ENCODE measurements at places on chromosomes 2 and 18.

- no peak for DNase-seq
Measured at GRCh38 chr18:58268849-58269248, 224.8 kb downstream of the NEDD4L start.

- DNase-seq, result peak; percentile 74
Measured at GRCh38 chr2:120675460-120676130, 60.1 kb upstream of the GLI2 start.

DNA sequence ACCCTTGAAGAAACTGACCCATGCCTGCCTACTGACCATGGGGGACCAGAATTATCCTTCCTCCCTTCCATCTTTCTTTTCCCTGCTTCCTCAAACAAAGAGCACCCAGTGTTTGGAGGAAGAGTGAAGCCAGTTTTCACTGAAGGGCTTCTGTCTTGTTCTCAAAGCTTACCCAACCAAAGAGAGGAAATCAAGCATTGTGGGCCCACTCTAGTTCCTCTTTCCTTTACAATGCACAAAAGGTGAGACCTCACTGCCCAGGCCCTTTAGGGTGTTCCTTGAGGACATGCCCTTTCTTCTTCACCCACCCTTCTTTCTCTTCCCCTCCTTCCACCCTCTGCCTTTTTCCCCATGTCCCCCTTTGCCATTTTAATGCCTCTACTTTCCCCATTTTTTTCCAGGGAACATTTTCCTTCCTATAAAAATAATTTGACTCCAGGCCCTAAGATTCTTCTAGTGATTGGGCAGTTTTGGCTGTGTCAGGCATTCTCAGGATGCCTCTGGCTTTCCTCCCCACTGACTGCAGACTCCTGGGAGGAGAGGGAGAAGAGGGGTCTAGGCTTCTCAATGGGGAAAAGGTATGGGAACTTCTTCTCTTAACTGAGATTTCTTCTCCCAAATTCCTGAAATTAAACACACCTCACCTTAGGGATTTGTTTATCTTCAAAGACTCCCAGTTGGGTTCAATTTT lies 126.6 kb upstream of the RMDN2 start:
- DNase-seq, result no peak

DNA sequence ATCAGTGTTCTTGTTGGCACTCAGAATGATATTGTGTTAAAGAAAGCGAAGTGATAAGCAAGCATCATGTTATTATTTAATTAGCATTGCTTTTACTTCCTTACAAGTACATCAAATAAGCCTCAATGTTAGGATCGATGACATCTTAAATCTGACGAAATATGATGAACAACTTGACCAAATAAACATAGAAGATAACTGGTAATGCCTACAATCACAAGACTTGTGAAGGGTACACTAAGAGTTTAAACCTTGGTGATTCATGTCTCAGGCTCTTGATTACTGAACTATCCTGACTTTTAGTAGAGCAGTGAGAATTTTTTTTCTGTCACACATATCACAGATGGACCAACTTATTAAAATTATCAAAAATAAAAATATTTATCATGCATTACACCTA lies 500.8 kb upstream of the ZEB2 start:
- no peak for DNase-seq

DNA sequence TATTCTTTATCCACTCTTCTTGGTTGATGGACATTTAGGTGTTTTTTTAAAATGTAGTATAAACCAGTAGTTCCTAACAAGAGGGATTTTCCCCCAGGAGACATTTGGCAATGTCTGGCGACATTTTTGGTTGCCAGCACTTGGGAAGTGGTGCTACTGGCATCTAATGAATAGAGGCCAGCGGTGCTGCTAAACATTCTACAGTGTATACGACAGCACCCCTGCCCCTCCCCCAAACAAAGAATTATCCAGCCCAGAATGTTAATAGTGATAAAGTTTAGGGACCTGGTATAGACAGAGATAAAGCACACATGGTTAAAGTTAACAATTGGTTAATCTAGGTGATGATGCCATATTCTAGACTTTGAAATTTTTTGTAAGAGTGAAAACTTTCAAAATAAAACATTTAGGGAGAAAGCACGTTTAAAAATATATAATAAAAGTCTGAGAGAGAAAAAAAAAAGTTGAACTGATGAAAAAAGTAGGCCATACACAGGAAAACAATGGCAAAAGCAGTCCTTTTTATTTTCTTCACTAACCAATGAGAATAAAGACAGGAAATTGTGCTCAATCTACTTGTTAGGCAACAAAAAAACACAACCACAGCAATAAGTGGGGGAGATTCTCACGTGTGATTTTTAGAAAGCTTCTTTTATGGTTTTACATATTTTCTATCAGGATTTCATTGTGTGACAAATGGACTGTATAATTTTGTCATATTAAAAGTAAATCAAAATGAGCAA lies 14.8 kb downstream of the FBXO48 start:
- no peak for DNase-seq

DNA sequence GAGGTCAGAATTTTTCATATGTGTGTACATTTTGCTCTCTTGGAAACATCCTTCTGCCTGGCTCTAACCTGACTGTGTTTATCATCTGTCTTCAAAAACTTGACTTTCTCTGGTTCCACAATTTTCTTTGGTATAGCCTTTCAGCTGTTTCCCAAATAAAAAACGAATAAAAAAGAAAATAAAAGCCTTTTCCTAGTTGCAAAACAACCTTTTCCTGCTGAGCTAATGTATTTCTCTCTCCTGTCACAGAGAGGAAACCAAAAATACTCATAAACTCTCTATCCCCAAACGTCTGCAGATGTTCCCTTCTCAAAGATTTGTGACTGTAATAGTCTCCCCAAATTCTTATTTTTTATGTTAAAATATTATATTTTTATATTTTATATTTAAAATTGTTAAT lies 505.3 kb upstream of the SLC39A10 start:
- DNase-seq, result no peak

- no peak for DNase-seq
Measured at GRCh38 chr2:33528441-33528950, 52.0 kb downstream of the RASGRP3 start.

GRCh38 chr2:146323564-146323963 lies 1521.3 kb upstream of the ACVR2A start:
- no peak for DNase-seq

DNA sequence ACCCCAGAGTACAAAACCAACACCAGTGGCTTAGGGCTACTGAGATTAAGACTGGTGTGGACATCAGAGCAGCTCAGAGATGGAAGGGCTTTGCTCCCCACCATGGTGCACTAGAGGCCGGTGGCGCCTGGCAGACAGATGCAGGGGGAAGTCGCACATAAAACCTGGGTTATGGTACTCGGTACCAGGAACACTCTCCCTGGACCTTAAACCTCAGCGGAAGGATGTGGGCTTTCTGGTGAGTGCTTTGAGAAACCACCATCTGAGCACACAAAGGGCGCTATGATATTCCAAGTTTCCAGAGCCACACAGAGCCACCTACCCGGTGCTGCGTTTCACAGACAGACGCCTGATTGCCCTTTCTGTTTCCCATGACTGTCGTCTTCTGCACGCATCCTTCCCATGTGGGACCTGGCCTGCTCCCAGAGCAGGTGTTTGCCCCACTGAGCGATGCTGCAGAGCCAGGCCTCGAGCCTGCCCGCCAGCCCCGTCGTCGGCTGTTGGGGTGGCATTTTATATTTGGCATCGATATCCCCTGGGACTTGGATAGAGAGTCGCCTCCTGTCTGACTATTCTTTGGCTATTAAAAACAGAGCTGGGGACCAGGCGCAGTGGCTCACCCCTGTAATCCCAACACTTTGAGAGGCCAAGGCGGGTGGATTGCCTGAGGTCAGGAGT lies 89.5 kb upstream of the ODC1 start:
- no peak for DNase-seq

DNA sequence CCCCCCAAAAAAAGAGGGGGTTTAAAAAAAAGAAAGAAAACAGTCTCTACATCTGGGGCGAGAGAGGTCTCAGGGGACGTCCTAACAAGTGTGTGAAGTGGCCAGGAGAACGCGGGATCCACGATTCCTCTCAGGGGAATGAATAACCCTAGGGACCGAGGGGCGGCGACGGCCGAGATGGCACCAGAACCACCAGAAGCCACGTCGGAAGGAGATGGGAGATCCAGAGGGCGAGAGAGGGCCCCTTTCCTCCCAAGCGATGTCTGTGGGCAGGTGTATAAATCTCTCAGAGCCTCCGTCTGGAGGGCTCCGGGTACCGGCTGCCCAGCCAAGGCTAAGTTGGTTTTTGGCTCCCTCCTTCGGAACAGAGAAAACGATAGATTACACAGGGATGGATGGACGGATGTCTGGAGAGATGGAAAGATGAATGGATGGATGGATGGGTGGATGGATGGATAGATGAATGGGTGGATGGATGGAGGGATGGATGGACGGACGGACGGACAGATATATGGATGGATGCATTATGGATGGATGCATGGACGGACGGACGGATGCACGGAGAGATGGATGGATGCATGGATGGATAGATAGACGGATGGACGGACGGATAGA lies 1.7 kb downstream of the EPHA4 start:
- peak; percentile 46 for DNase-seq

DNA sequence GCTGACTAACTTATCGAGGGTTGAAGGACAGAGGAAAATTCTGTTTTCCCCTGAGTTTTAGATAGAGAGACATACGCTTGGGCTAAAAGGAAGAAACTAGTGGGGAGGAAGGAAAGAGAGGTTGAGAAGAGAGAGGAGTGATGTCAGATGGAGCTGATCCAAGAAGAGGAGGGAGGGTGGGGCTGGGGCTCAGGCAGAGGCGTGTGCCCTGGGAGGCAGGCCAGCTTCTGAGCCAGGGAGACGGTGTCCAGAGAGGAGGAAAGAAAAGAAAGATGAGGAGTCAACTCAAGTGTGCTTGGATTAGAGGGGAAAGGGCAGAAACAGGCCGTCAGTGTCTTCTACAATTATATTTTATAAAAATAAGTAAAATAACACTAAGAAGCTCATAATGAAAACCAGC lies 56.2 kb downstream of the EMILIN2 start:
- no peak for DNase-seq

- DNase-seq, result no peak
Measured at GRCh38 chr18:3094338-3094684, 81.4 kb upstream of the LPIN2 start.

All from activated CD4-positive, alpha-beta T cell treated with anti-CD3 and anti-CD28 coated beads for 36 hours (primary cell).